ENCODE measurements at places on chromosomes 1 and 21. TPM values are rescaled to one million over a fixed set of nuclear protein-coding genes. Genes with fewer than 3 reads are reported as not detected.

The PRAMEF27 gene
- total RNA-seq = not detected

The GRHL3 gene
- total RNA-seq = 0.59 TPM

The OR2L2 gene
- 0.07 TPM for total RNA-seq

The PAPPA2 gene
- total RNA-seq = 0.12 TPM

The TIAM1 gene
- 157 TPM for total RNA-seq

The NR1I3 gene
- total RNA-seq = not detected

The ARHGAP30 gene
- total RNA-seq = 314 TPM

The OXCT2 gene
- 0.22 TPM for total RNA-seq

The TOR1AIP2 gene
- total RNA-seq = 50.4 TPM

The RSRP1 gene
- total RNA-seq = 210 TPM

The KIF21B gene
- 94.7 TPM for total RNA-seq

The OR2T2 gene
- not detected for total RNA-seq

The KRTAP19-1 gene
- not detected for total RNA-seq

The OR2T35 gene
- total RNA-seq = not detected

The TAS1R1 gene
- total RNA-seq = not detected

The ILDR2 gene
- total RNA-seq = 8.4 TPM

The AMPD1 gene
- total RNA-seq = not detected

The NPHS2 gene
- total RNA-seq = not detected

The TTLL7 gene
- total RNA-seq = 1.9 TPM

The HSPA6 gene
- total RNA-seq = 1.1 TPM

Measured in T-helper 1 cell treated with Interleukin-12 subunit alpha and Interleukin-12 subunit beta and Interleukin-4 antibody, amounts not matched to agents 30 ng/mL and 1 ng/mL, for 36 hours (primary cell).